GOT3 (cell line): ENCODE measurements at places on chromosomes 13 and 19.

DNA sequence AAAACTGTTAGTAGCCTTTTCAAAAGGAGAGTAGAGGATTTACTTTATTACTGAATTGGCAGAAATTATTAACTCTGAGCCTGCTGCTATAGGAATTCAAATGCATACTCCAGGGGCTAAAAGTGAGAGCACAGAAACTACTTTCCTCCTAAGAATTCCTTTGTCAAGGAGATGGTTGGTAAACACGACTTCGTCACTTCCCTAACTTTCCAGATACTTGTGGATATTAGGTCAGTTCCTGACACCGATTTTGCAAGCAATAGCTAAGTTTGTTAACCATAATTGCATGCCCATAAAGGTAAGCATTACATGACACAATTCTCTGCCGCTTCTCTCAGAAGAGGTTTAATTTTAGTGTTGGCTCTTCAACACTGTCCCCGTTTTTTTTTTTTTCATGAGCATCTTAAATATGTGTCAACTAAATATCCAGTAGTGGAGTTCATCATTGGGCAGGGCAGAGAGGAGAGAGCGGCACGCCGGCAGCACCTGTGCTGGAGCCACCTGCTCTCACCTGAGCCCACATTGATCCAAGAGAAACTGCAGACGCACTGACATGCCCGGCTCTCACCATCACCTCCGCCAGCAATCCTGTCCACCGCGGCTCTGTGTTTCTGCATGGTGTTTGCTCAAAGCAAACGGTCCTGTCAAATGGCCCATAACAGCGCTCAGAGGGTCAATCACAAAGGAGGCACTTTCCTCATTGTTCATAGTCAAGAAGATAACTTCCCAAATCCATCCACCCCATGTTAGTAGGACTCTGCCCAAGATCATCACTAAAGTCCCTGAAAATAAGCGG, 2.6 kb downstream of the MED26 start:
- DNase-seq: no peak

- DNase-seq: no peak
Measured at GRCh38 chr13:48923376-48923775, 52.3 kb upstream of the FNDC3A start.

DNA sequence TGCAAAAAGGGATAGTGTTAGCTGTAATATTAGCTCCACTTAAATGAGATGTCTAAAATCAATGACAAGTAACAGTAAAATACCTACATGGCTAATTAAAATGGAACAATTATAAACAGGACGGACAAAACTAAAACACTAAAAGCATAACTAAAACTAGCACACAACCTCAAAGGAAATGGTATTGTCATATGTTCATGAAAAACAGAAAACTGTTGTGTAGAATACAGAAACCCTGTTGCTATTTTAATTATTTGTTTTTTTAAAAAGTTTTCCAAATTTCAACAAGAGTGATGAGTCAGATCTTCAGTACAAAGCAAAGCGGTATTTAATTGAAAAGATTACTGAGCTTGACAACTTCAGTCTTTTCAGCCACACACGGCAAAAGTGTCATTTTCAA, 4.2 kb downstream of the RCBTB2 start:
- DNase-seq: no peak

- no peak for DNase-seq
Measured at GRCh38 chr13:101416181-101417042, at the start of gene NALCN. Gene NALCN, minus strand, starts transcription at chr13:101416508. Its CDS starts 17,382 bp downstream, at chr13:101399126.

- DNase-seq: no peak
Measured at GRCh38 chr13:48192411-48192935, 40.5 kb upstream of the ITM2B start.

DNA sequence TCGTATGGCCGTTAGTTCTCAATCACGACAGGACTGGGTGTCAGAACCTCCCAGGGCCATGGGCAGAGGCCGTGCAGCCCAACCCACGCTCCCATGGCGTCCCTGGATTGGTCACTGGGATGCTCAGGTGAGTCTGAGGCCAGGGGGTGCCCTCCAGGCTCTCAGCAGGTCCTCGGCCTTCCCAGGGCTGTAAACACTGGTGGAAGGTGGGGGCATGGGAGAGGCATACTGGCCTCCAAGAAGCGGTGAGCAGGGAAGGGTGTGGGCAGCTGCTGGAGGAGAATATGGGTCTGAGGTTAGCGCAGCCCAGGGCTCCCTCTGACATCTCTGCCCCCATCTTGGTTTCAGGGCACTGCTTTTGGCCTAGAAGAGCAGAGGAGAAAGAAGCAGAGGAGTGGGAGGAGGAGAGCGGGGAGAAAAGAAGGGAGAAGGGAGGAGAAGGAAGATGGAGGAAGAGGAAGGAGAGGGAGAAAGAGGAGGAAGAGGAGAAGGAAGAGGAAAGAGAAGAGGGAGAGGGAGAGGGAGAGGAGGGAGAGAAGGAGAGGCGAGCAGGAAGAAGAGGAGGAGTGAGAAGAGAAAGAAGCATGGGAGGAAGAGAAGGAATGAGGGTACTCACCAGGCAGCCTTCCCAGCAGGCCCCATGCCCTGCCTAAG, 62.3 kb downstream of the CEBPG start:
- DNase-seq: no peak

DNA sequence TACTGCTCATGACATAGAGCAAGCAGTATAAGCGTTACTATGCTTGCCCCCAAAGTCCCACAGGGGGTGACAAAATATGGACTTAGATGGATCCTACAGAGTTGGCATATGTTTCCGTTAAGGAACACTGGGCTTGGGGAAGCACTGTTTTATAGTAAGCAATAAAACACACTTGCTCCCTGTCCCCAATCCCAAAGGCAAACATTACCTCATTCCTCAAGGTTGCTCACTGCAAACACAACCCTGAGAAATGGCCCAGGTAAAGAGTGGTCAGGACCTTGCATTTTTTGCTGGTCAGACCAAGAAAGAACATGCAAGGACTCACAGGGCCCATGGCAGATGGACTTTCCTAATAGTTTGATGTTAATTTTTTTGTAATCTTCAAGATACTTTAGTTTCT, 32.3 kb downstream of the UGGT2 start:
- no peak for DNase-seq

DNA sequence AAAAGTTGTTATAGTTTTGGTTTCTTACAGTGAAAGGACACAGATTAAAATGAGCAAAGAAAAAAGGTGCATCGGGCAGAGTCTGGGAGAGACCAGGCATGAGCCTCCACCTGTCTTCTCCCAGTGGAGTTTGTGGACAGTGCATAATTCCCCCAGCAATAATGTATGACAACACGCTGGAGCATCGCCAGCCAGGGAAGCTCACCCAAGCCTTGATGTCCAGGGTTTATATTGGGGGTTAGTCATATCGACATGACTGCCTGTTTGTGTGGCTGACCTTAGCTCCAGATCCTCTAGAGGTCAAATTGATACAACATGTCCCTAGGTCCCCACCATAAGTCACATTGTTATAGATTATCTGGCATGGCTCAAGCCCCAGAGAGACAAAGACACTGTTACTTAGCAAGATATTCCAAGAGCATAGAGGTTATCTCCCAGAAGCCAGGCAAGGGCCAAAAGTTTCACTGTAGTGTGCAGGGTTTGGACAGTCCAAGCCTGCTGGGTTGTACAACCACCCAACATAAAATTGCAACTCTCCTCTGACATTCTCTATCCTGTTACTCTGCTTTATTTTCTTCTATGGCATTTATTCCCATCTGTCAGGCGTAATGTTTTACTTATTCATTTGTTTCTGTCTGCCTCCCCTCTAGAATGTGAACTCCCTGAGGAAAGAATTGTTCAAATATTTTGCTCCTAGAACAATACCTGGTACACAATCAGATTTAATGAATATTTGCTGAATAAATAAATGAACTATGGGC, 5.6 kb upstream of the KLK13 start:
- no peak for DNase-seq

- no peak for DNase-seq
Measured at GRCh38 chr13:36282821-36283432, 14.7 kb downstream of the CCDC169 start.
